ENCODE measurements at places on chromosomes 16 and 17.

GRCh38 chr17:79126139-79126538 lies 51.5 kb downstream of the ENGASE start:
- DNase-seq, result no peak

GRCh38 chr17:27596096-27596495 lies 34.9 kb upstream of the LGALS9 start:
- no peak for DNase-seq

DNA sequence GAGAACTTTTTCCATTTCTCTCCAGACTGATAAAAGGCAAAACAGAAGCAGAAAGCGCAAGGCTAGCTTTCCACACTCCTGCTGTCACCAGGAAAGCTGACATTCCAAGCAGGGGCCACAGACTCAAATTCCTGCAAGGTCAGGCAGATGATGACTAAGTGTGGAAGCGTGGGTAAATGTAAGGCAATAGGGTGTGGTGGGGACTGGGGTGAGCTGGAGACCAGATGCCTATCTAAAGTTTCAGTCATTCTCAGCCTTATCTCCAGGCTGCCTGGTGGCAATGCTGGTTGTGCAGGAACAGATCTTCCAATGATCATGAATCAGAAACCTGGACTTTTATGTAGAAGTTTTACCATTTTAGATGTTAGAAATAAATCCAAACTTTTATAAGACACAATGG lies 224.1 kb downstream of the GSG1L start:
- DNase-seq, result no peak

DNA sequence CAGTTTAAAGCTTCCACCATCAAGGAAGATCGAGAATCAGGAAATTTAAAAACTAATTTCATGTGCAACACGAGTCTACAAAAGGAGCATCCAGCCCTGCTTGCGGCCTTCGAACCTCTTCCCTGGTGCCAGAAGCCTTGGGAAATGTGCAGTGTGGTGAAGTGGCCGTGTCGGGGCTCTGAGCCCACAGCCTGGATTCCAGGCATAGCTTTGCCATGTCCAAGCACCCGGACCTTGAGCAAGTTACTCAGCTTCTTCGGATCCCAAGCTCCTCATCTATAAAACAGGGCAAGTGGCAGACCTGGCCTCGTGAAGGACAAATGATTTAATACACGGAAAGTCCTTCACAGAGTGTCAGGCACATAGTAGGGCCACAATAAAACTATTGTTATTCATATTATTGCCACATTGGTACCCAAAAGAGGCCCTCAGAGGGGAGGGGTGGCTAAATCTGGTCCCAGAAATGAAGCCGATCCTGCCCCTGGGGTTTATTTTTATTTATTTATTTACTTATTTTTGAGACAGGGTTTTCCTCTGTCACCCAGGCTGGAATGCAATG lies 34.8 kb downstream of the COTL1 start:
- no peak for DNase-seq

DNA sequence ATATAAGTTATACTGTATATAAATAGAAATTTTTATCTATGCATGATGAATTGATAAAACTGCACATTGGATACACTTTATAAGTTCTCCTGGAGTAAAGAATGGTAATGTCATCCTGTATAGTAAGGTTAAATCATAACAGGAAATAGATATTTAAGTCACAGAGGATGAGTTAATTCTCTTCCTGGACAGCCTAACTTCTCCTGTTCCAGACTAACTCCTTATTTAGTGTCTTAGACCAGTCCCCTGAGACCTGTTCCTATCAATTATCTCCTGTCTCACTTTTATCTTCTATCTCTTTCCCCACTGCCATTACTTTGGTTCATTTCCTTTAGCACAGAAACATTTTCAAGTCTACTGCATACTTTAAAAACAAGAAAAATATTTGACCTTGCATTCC lies 46.5 kb downstream of the SSH2 start:
- no peak for DNase-seq

- DNase-seq, result no peak
Measured at GRCh38 chr17:48549281-48549630, 4.3 kb upstream of the HOXB2 start.

DNA sequence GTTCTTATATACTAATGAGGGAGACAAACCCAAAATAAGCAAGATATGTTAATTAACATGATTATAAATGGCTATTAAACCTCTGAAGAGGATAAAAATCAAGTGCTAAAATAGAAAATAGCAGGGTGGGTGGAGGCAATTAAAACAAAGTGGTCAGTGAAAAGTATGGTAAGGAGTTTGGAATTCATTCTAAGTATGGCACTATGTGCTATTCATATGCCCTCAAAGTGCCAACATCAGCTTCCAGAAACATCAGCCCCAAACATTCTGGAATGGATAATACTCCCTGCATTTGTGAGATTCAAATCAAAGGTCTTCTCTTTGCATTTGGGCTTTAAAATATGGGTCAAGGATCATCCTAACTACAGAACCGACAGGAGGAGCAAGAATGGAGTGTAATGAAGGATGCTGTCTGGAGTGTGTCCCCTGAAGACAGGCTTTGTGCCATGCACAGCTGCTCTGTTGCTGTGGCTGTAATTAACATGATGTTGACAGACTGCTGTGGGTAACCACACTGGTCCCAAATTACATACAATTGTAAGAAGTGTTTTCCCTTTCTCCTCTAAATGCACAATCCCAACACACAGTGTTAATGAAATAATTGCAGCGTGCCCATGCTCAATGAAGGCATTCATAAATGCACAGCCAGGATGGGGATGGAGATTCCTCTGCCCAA lies 93.1 kb downstream of the VAT1L start:
- DNase-seq, result no peak

DNA sequence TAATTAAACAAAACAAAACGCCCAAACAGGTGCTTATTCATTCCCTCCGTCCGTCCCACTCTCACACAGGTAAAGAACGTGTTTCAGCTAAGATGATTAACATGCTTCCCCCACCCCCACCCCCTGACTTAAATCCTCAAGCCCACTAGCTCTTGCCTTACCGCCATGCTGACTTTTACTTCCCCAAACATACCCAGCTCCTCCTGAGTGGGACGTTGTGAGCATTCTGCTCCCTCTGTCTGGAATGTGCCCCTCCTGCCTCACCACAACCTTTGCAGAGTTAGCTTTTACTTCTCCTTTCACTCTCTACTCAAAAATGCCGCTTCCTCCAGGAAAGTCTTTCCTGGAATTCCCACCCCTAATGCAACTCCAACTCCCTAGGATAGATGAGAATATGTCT lies 774.0 kb upstream of the RBFOX1 start:
- no peak for DNase-seq

GRCh38 chr16:31476303-31477219 lies 4.6 kb downstream of the TGFB1I1 start:
- peak; percentile 84 for DNase-seq

- no peak for DNase-seq
Measured at GRCh38 chr17:64240741-64241347, 22.2 kb downstream of the TEX2 start.

DNA sequence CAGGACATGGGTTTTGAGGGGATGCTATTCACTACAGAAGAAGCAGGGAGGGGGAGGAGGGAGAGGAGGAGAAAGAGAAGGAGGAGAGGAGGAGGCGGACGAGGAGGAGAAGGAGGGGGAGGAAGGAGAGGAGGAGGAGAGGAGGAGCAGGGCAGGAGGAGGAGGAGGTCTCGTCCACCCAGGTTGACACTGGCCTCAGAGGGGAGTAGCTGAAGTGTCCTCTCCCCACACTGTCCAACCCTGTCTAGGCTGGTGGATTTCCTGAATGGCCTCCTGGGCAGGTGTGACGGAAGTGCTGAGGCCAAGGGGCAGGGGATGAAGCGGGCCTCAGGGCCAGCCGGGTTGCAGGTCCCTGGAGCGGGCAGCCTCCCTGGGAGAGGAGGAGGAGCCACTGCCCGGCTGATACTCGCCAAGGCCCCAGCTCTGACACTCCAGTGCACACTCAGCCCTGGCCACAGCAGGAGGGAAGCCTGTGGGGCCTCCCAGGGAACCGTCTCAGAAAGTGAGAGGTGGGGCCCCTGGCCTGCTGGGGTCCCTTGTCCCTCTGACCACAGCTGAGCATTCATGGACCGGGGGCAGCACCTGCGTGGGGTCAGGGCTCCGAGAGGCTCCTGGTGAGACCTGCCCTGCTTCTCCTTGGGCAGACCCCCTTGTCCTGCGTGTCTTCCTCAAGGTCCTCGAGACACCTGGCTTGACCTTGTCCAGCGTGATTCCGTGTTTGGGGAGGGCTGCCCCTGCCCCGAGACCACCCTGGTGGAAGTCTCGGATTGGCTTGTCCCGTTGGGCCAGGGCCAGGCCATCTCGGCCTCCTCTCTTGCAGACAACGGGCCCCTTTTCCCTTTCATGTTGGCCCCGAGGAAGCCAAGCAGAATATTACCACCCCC lies 200.6 kb upstream of the CIBAR2 start:
- DNase-seq, result no peak

DNA sequence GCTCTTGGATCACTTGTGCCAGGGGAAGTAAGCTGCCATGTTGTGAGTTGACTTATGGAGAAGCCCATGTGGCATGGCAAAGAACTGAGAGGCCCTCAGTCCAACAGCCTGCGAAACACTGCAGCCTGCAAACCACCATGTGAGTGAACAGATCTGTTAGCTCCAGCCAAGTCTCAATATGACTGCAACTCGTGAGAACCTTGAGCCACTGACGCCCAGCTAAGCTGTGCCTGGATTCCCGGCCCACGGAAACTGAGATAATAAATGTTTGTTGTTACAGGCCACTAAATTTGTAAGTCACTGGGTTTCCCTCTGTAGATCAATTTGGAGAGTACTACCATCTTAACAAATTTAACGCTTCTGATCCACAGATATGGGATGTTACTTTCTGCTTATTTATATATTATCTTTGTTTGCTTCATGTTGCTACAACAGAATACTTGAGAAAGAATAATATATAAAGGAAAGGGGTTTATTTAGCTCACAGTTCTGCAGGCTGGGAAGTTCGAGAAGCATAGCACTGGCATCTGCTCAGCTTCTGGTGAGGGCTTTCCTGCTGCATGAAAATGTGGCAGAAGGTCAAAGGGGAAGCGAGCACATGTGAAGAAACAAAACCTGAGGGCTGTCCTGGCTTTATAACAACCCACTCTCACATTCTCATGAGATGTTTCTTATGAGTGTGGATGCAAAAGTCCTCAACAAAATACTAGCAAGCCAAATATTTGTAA lies 29.4 kb upstream of the ATP2A3 start:
- no peak for DNase-seq

DNA sequence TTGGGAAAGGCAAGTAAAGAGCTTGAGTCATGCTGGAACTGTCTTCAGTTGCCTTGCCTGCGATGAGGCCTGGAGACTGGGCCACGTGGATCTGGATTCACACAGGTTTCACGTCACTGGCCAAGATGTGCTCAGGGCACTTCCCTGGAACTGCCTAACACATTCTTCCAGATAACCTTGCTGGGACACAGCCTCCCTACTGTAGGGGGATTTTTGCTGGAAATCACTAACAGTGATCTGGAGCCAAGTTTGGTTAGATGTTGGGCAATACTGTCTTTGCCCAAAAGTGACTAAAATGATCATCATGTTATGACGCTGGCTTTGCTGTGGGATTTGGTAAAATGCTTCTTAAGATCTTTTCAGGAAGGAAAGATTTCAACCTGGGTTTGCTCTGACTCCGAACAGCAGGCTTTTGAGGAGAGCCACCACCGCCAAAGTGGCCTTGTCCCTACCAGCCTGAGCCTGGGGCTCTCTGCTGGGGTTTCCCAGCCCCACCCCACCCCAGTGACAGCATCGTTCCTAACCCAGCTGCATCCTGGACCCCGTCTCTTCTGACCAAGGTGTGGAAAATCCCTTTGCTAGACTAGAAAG lies 14.7 kb downstream of the C1QTNF1 start:
- DNase-seq, result no peak

- no peak for DNase-seq
Measured at GRCh38 chr17:15231851-15232516, 33.1 kb downstream of the PMP22 start.

GRCh38 chr17:29124925-29125273 lies 55.3 kb downstream of the MYO18A start:
- DNase-seq, result no peak

GRCh38 chr17:5893741-5894140 lies 176.4 kb upstream of the WSCD1 start:
- no peak for DNase-seq

DNA sequence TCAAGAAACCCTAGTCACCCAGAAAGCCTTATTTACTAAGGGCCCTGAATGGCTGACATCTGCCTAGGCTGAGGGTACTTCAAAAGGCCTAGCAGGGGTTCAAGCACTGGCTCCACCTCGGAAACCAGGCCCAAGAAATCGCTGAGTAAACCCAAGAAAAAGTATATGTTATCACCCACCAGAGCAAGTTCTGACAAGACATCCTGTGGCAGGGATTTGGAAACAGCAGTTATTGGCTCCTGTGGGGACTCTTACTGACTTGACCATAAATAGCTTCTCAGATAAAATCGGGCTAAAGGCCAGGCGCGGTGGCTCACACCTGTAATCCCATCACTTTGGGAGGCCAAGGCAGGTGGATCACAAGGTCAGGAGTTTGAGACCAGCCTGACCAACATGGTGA lies 12.2 kb downstream of the ATP6V0D1 start:
- no peak for DNase-seq

DNA sequence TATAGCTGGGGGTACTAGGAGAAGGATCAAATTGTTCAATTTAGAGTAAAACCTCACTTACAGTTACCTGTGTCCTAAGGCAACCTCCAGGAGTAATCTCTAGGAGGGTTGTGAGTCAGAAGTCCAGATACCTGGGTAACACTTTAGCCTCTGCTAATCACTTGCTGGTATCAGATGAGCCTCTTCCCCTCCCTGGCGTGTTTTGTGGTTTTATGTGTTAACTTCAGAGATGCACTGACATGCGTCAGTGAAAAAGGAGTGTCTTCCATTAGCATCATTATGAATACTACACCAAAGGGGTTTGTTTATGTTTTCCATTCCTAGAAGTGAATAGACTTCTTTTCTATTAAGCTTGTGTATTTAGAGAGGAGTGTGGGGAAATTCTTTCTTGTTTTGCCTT lies 208.2 kb downstream of the FTO start:
- DNase-seq, result peak; percentile 9

DNA sequence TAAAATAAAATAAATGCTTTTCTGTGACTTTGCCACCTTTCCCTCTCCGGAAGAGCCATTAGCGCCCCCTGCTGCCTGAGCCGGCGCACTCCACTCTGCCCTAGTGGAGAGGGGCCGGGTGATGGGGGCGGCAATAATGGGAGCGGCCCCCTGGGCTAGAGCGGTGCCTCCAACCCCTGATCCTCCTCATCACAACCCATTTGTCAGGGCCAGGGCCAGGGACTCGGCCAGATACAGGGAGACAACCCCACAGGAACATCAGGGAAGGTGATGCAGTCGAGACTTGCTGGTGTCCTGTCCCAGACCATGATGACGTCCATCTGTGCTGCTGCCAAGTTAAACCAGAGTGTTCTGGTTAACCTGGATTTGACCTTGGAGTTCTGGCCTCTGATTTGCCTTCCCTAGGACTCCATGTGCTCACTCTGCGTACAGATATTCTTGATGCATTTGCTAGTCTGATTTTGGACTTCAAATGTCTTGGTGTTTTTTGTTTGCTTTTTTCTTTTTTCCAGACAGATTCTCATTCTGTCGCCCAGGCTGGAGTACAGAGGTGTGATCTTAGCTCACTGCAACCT lies 46.1 kb upstream of the BPTF start:
- DNase-seq, result no peak

Measured in stimulated activated CD8-positive, alpha-beta memory T cell treated with anti-CD3 and anti-CD28 coated beads, Interleukin-4, amount 100 ng/mL, for 1 hour (primary cell).